ENCODE measurements at places on chromosomes 4 and X. TPM values are rescaled to one million over a fixed set of nuclear protein-coding genes. Genes with fewer than 3 reads are reported as not detected.

Gene TRPC5OS
- total RNA-seq = not detected

Gene CCSER1
- not detected for total RNA-seq

Gene ENPEP
- not detected for total RNA-seq

Gene ADH7
- not detected for total RNA-seq

Gene EMD
- total RNA-seq = 33.2 TPM
